ENCODE measurements at places on chromosomes 5 and 9.

DNA sequence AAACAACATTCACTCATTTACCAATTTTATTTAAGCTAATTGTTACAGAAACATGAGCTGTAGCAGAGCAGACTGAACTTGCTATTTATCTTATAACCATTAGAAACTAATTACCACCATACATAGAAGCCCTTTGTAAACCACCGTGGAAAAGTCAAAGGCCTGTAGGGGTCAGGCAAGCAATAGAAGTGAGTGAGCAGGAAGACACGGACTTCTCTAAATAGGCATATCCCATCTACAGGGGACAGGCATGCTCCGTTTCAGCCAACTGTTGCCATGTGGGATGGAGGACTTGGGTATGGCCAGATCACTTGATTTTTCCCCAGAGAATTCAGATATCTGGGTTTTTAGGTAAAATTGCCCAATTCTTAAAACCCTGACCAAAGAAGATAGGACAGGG lies 44.8 kb downstream of the PRRC1 start:
- DNase-seq: peak; percentile 26

- DNase-seq: no peak
These were observed 23.3 kb downstream of the SLC1A3 start for GRCh38 chr5:36629729-36630128.

- peak; percentile 30 for DNase-seq
These were observed 329.0 kb upstream of the PANK3 start for GRCh38 chr5:168908207-168908606.

- peak; percentile 80 for DNase-seq
These were observed 41.3 kb upstream of the FOXE1 start for GRCh38 chr9:97811533-97812246.

- no peak for DNase-seq
These were observed 518.9 kb downstream of the PRELID2 start for GRCh38 chr5:145316282-145316681.

DNA sequence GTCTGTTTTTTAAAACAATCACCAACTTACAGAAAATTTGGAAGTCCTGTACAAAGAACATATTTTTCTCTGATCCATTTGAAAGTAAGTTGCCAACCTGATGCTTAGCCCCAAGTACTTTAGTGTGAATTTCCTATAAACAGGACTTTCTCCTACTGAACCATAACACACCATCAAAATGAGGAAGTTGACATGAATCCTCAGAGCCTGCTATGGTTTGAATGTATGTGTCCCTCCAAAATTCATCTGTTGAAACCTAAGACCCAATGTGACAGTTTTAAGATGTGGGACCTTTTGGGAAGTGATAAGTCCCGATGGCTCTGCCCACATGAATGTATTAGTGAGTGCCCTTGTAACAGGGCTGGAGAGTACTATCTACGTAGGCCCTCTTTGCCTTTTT lies 6.4 kb upstream of the ACOT12 start:
- DNase-seq: no peak

DNA sequence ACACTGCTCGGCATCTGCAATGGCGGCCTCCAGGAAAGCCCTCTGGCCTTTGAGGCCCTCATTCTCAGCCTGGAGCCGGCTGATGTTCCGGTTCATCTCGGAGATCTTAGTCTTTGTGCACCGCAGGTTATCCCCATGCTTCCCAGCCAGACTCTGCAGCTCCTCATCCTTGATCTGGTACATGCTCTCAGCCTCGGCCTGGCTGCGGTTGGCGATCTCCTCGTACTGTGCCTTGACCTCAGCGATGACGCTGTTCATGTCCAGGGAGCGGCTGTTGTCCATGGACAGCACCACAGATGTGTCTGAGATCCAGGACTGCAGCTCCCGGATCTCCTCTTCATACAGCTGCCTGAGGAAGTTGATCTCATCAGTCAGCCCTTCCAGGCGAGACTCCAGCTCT lies 21.9 kb downstream of the CEP120 start:
- no peak for DNase-seq

DNA sequence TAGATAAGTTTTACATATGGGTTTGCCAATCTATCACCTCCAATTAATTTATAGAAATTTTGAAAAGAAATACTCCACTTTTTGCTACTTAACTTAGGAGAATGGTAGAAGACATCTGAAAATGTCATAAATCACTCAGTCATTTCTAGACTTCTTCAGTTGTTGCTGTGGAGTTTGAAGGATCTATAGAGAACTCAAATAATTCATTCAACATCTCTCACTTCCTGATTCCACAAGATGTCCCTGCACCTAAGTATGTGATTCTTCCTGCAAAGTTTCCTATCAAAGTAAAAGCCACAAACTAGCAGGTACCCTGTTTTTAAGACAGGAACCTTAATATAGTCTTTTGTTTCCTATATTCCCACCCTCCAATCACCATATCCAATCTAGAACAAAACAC lies 297.1 kb upstream of the ATP10B start:
- DNase-seq: no peak

DNA sequence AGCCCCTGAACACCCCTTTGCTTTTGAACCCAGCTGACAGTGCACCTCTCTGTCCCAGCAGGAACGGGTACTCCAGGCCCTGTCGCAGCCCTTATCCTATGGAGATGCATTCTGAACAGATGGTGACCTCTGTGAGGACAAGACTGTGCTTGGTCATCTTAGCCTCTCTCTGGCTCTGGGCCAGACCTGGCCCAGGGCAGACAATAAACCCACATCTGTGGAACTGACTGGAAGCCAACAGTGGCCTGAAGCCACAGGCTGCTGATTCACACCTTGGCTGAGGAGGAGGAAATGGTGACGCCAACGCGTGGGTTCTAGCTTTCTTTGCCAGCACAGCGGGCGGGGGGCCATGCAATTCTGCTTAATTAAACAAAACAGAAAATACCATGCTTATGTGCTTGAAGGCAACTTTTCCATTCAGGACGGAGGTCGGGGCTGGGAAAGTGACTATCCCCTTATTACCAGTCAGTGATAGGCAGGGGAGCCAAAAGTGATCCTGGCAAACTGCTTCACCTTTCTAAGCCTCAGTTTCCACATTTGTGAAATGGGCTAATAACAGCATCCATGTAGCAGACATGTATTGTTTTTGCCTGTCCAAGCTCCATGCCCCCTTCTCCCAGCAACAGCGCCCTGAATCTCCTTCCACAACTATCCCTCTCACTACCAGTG lies 10.8 kb downstream of the SH3PXD2B start:
- peak; percentile 98 for DNase-seq

DNA sequence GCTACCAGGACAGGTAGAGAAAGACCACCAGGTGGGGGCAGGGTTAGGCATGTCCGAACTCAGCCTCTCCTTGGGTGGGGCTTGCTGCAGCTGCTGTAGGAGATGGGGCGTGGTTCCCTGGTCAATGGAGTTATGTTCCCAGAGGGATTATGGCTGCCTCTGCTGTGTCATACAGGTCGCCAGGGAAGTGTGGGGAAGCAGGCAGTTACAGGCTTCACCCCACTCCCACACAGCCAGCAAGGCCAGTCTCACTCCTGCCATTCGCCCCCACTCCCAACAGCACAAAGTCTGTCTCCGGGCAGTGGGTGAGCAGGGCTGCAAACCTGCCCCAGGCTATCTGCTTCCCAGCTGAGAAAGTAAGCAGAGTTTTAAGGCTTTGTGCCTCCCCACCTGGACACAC lies 20.0 kb upstream of the CEP72 start:
- DNase-seq: no peak

DNA sequence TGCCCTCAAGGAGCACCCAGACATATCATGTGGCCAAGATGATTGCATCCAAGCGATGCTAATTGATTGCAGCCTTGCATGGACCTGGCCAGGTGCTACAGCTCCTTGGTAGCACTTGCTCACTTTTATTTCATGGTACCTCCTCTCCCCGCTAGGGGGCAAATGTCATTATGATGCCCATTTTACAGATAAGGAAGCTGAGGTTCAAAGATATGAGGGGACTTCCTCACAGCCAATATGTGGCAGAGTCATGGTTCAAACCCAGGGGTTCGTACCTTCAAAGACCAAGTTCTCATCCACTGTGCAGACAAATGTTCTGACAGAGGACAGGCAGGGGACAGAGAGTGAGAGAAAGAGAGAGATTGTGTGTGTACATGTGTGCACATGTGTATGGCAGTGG lies 21.9 kb upstream of the KCNMB1 start:
- no peak for DNase-seq

DNA sequence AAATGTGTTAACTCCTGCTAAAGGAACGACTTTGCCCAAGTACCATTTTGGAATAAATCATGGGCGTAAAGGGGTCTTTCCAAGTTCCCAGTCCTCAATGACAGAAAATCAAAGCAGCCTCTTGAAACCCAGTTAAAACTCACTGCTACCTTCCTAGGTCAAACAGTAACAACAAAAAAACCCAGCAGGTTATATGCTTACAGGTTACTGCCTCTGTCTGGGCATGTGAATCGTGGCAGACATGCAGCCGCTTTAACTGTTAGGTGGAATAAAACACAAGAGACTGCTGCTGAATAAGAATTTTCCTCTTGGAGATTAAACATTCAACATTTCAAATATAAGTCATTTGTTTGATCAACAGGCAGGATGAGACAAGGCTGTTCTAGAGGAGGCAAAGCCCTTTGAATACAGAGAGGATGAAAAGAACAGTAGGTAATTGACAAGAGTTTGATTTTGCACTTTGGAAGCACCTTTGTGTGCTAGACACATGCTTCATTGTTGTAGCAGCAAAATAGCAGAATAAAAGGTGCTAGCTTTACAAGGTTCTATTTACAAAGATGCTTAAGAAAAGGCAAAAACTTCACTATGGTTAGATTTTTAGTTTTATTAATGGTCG lies 319.4 kb downstream of the NDUFS4 start:
- DNase-seq: no peak

- DNase-seq: no peak
These were observed 1.2 kb upstream of the PHYHD1 start for GRCh38 chr9:128919402-128920089.

GRCh38 chr9:83956436-83957247 lies 23.4 kb downstream of the HNRNPK start:
- DNase-seq: peak; percentile 71

DNA sequence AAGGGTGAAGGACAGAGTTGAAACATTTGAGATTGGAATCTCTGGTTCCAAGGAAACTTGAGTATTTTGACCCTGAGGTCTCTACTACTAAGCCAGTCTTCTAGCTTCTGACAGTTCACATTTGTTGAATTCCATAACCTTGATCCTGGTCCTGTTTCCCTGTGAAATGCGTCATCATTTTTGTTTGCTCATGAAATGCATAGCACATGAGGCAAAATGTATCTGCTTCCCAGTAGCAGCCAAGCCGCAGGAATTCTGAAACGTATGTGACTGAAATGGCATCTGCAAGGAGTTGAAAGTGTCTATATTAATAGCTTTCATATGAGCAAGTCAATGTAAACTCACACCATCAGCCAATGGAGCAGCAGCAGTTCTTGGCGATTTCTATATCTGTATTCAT lies 307.9 kb downstream of the CSNK1G3 start:
- DNase-seq: no peak

- DNase-seq: peak; percentile 95
These were observed 128.0 kb downstream of the RASEF start for GRCh38 chr9:82934949-82935348.

DNA sequence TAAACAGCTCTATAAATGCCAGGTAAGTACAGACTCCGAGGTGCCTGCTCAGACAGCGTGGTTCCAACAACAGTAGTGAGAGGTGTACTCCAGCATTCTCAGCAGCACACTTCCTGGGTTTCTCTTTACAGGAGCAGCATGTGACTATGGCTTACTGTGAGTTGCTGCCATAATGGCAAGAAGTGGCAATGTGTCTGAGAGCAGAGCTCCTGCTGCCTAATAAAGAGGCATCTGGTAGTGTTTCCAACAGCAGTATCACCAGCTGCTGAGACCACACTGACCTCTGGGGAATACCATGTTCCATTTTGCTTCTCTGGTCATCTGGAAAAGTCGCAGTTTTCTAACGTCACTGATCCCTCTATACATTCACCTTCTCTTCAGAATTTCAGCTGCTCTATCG lies 398.2 kb downstream of the SLCO4C1 start:
- no peak for DNase-seq

- DNase-seq: peak; percentile 100
These were observed 75.6 kb downstream of the USP20 start for GRCh38 chr9:129910628-129911567.

- no peak for DNase-seq
These were observed at the start of gene CDH9 for GRCh38 chr5:27038476-27038875. TSS of gene CDH9 (minus strand) at chr5:27038586. CDS start at chr5:26988333, 50,253 bp downstream.

GRCh38 chr5:176519810-176520720 lies 17.1 kb downstream of the RNF44 start:
- DNase-seq: no peak
